ENCODE measurements at places on chromosomes 11 and 22.

- DNase-seq, result no peak
Measured at GRCh38 chr22:25876871-25877270, 134.9 kb downstream of the MYO18B start.

DNA sequence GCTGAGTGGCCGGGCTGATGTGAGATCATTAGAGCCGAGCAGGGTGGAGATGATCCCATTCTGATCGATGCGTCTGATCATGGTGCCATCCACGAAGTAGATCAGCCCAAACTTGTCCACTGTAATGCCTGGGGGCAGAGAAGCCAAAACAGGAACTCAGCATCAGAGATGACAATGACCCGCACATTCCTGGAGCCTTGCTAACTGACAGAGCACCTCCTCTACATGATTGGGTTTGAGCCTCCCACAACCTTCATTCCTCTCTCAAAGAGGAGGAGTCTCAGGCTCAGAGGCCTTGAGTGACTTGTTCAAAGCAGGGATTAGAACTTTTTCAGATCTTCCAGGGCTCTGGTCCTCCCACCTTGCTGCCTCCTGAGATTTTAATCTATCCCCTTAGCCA, 133.7 kb upstream of the NARS2 start:
- DNase-seq, result peak; percentile 32

GRCh38 chr11:14299921-14300320, 59.1 kb downstream of the RRAS2 start:
- DNase-seq, result no peak

- DNase-seq, result no peak
Measured at GRCh38 chr22:40251106-40251505, 73.4 kb downstream of the TNRC6B start.

Measured in HT1080 (cell line).